Epithelial cell of esophagus (primary cell): ENCODE measurements at places on chromosomes 5 and 9.

- DNase-seq, result no peak
Measured at GRCh38 chr9:129511285-129511900, 109.5 kb downstream of the C9orf50 start.

GRCh38 chr5:72436796-72437471 is 70.3 kb downstream of the ZNF366 start:
- DNase-seq, result peak; percentile 19

- DNase-seq, result no peak
Measured at GRCh38 chr5:66828046-66828547, 231.9 kb downstream of the MAST4 start.

DNA sequence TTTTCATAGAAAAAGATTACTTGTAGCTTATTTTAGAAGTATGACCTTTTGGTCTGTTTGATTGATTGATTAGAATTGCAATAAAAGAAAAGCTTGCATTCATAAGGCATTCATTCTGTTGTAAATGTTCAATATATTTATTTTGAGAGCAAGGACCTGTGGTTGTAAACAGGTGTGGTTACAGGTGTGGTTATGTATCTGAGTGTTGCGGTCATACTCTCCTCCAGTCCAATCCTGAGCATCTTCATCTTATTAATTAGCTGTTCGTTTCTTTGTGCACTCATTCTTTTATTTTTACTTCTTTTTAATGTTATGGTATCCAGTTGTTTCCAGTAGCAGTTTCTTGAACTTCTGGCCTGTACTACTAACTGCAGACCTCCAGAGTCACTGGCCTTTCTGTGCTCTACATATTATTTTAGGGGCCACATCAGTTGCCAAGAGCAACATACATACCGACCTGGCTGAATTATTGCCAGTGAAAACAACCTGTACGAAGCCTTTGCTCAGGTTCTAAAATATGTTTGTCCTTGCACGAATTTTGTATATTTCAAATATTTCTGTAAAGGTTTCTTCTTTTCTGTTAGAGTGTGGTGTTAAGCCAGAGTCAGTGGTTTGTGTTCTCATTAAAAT is 128.7 kb downstream of the CDC42SE2 start:
- no peak for DNase-seq

- peak; percentile 74 for DNase-seq
Measured at GRCh38 chr9:2271426-2271825, 256.3 kb downstream of the SMARCA2 start.

DNA sequence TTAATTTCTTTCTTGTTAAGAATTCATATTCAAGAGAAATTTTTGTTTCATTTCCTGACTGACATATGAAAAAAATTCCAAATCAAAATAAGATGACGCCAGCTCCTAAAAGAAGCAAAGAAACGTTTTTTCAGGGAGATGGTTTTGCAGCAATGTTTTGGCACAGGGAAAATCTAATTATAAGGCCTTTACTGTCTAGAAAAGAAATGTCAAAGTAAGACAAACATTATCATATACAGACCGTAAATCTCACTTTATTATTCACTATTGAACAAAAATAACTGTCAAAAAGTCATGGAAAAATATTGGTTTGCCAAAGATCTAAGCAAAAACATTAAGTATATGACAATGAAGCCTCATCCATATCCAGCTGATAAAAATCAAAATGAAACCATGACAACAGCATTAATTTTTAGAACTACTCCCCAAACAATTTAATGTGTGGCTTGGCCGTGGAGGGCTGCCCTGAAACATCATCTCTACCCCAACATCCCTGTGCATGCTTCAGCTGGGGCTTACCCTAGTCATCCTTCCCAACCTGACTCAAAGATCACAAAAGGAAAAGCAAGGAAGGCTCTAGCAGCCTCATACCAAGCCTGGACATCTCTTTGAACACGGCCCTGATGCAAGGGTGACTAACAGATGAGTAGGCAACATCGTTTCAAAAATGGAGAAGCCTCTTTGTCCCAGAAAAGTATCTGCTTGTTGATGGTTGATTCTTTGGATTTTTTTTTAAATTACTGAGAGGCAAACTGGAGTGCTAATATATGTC is 95.6 kb downstream of the ARSB start:
- peak; percentile 82 for DNase-seq

GRCh38 chr9:132055756-132056155 is 23.9 kb downstream of the MED27 start:
- DNase-seq, result no peak

GRCh38 chr5:83711982-83712601 is 8.6 kb downstream of the HAPLN1 start:
- DNase-seq, result peak; percentile 47

DNA sequence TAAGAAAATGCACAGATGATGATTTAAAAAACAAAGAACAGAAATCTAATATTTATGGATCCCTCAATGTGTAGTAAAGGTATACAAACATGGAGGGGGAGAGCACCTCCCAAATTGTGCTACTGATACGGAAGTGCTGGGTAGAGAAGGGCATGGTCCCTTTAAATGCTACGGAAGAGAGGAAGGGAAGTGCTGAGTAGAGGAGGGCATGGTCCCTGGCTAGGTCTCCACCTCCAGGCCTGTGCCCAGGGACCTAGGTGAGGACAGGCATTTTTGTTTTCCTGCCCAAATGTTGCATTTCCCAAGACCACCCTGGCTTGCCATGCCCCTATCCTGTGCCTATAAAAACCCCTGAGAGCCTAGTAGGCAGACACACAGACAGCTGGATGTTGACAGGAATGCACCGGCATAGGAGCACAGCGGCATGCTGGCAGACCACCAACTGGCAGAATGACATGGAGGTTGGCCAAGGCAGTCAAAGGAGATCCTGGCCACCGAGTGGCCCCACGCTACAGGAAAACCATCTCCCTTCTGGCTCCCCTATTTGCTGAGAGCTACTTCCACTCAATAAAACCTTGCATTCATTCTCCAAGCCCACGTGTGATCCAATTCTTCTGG is 62.1 kb upstream of the SPDL1 start:
- DNase-seq, result no peak

GRCh38 chr5:17070647-17071046 is 134.6 kb upstream of the MYO10 start:
- DNase-seq, result no peak

DNA sequence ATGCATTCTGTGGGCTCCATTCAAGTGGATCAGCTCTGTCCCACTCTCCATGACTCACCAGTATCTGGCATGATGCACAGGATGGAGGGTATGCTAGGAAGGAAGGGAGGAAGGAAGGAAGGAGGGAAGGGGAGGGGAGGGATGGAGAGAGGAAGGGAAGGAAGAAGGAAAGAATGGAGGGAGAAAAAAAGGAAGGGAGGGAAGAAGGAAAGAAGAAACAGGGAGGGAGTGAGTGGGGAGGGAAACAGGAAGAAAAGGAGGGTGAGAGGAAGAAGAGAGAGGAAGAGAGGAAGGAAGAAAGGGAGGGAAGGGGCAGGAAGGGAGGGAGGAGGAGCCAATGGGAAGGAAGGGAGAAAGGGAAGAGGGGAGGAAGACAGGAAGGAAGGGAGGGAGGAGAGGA is 5.3 kb upstream of the BARHL1 start:
- no peak for DNase-seq
